ENCODE measurements at places on chromosomes 7 and 10.

- no peak for DNase-seq
Observed at GRCh38 chr7:39184391-39184790, 206.7 kb downstream of the POU6F2 start.

GRCh38 chr7:116630357-116630756, 41.6 kb upstream of the MET start:
- DNase-seq = peak; percentile 54

- DNase-seq = no peak
Observed at GRCh38 chr7:156059369-156059768, 247.1 kb upstream of the SHH start.

GRCh38 chr7:47087866-47088265, 494.0 kb downstream of the TNS3 start:
- DNase-seq = peak; percentile 92

DNA sequence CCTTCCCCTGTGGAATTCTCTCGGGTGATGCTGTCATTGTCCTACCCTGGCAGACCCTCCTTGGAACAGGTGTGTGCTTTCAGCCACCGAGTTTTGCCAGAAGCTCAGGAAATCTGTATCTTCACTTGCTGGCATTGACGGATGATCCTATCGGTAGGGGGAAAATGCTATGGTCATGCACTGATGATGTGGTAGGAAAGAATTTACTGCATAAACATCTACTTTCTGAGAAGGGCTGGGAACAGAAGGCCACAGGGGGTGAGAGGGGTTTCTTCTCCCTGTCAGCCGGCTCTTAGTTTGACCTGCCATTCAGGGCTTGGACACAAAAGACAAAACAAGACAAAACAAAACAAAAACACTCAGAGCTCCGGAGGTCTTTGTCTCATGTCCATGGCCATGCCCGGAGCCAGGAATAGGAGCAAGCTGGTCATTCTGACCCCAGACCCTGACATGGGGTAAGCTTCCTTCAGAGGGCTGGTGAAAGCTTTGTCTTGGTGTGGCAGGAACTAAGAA, 43.6 kb upstream of the CARD11 start:
- no peak for DNase-seq

- no peak for DNase-seq
Observed at GRCh38 chr10:73937333-73938043, 26.6 kb downstream of the PLAU start.

GRCh38 chr10:43943818-43944360, 295.2 kb upstream of the ZNF32 start:
- no peak for DNase-seq

DNA sequence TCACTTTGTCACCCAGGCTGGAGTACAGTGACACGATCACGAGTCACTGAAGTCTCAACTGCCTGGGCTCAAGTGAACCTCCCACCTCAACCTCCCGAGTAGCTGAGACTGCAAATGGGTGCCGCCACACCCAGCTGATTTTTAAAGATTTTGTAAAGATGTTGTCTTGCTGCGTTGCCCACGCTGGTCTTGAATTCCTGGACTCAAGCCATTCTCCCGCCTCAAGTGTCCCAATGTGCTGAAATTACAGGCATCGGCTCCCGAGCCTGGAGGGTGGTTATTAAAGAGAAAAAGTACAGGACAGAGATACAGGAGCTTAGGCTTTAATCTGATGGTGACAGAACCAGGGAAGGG, 55.1 kb downstream of the KCTD7 start:
- no peak for DNase-seq

DNA sequence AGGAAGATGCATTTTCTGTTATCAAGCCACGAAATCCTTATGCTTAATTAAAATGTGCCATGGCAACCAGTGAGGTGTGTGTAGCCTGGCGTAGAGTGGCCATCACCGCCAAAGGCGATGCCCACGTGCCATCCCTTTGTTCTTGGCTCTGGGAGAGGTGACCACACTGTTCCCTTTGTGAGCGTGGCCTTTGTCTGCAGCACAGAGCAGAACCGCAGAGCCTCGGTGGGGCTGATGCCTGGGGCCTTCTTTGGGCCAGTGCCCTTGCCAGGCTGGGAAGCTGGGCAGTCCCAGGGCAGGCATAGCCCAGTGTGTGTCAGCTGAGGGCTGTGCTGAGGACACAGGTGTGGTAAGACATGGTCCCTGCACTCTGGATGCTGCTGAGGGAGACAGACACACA, 48.3 kb downstream of the BUB3 start:
- no peak for DNase-seq

- peak; percentile 96 for DNase-seq
Observed at GRCh38 chr7:114889646-114890285, 32.1 kb upstream of the MDFIC start.

- DNase-seq = no peak
Observed at GRCh38 chr10:32995751-32996150, 37.7 kb upstream of the ITGB1 start.

GRCh38 chr10:129058664-129059155, 408.3 kb upstream of the MGMT start:
- no peak for DNase-seq

DNA sequence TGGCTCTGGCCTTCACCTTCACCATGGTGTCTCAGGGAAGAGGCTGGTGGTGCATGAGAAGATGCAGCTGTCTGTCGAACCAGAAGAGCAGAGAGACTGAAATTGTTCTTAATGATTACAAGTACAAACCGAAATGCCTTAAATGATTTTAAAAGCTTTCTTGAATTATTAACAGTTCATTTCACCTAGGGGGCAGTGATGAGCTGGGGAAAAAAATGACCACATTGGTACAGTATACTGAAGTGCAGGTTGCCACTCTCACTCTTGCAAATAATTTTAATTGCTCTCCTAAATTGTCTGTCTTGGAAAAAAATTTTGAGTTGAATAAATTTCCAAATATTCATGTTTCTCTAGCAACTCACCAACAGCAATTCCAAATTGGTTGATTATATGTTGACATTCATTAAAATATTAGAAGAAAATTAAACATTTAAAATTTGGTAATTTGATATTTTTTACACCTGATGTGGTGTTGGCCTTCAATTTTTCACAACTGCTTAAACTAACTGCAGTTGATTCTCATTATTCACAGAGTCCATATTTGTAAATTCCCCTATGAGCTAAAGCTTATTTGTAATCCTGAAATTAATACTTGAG, 692.6 kb downstream of the ZWINT start:
- peak; percentile 27 for DNase-seq

DNA sequence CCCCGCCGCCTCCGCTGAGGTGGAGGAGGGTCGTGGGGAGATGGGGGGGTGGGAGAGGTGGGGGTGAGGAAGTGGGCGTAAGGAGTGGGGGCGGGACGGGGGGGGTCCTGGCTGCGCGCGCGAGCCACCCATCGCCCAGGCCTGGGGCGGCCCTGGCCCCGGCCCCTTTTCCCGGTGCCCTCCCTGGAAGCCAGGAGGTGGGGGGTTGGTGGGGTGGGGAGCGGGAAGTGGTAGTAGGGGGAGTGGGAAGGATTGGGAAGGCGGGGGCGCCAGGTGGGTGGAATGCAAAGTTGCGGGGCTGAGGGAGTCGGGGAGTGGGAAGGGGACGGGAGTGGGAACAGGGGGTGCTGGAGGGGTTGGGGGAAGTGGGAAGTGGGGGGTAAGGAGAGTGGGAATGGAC, 319 bp upstream of the MMD2 start:
- DNase-seq = no peak

DNA sequence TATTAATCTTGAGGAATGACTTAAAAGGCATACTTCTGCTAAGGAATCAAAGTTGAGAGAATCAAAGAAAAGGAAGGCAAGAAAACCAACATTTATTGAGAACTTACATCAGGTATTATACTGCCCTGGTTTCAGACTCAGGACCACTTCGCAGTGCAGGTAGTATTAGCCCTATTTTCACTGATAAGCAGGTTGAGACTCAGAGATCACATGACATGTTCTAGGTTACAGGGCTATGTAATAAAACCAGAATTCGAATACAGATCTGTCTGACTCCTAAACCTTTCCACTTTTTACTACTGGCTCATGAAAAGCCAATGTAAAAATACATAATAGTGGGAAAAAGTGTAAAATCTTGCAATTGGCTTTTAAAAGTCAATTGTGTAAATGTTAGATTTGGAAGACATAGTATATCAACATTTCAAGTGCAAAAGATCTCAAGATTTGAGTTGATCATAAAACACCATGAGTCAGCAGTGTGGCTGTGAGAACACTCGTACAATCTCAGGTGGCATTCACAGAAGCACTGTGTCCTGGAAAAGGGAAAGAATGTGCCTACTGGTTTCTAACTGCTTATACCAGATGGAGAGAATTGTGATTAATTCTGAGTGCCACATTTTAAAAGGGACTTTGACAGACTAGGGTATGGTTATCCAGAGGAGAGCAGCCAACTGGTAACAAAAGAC, 195.8 kb upstream of the MKLN1 start:
- DNase-seq = peak; percentile 13

DNA sequence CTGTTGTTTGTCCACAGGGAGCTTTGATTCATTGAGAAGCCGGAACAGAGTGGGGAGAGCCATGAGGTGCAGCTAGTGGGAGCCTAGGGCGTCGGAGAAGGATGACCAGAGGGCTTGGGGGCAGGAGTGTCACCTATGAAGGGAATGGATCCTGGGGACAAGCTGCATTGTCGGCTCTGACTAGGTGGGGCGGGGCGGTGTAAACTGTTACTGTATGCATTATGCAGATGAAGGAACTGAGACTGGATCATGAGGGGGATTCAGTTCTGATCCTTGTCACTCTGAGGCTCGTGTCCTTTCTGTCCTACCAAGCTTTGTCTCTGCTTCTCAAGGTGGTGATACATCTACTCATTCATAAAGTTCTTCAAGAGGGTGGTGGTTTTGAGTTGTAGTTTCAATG, 39.9 kb upstream of the MMD2 start:
- no peak for DNase-seq

- peak; percentile 94 for DNase-seq
Observed at GRCh38 chr7:15057272-15057671, 154.7 kb upstream of the DGKB start.

DNA sequence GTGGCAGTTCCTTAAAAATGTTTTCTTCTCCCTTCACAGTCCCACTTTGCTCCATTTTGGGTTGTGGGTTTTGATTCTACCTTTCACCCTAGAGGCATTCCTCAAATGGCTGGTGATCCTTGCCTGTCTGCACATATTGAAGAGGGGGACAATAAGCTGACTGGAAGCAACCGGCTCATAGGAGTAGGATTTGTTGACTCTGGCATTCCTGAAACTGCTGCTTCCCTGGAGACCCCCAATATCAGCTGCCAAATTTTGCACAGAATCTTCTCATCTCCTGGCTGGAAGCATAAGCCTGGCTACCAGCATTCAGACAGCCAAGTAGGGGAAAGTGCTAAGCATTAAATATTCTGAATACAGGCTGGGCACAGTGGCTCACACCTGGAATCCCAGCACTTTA, 53.7 kb downstream of the KIF5B start:
- no peak for DNase-seq

- DNase-seq = no peak
Observed at GRCh38 chr7:78479348-78479747, 680.8 kb downstream of the PHTF2 start.

DNA sequence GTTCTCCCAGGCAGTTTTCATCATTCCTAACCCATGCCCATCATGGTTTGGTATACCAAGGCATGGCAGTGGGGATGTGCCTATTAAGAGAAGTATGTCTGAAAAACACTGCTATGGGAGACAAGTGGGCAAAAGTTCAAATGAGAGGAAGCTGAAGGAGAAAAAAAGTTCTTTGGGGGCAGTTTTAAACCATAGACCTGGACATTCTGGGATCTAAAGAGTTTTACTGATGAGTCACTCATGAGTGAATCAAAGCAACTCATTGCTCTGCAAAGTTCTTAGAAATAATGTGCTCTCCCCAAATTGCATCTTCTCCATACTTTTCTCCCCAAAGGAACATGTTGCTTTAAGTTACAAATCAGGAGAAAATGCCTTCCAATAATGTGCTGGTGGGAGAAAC, 256.9 kb upstream of the MTPN start:
- no peak for DNase-seq

- DNase-seq = peak; percentile 33
Observed at GRCh38 chr7:73683788-73684693, 644 bp downstream of the BUD23 start.

- DNase-seq = no peak
Observed at GRCh38 chr10:78584266-78584665, 484.5 kb upstream of the ZMIZ1 start.

DNA sequence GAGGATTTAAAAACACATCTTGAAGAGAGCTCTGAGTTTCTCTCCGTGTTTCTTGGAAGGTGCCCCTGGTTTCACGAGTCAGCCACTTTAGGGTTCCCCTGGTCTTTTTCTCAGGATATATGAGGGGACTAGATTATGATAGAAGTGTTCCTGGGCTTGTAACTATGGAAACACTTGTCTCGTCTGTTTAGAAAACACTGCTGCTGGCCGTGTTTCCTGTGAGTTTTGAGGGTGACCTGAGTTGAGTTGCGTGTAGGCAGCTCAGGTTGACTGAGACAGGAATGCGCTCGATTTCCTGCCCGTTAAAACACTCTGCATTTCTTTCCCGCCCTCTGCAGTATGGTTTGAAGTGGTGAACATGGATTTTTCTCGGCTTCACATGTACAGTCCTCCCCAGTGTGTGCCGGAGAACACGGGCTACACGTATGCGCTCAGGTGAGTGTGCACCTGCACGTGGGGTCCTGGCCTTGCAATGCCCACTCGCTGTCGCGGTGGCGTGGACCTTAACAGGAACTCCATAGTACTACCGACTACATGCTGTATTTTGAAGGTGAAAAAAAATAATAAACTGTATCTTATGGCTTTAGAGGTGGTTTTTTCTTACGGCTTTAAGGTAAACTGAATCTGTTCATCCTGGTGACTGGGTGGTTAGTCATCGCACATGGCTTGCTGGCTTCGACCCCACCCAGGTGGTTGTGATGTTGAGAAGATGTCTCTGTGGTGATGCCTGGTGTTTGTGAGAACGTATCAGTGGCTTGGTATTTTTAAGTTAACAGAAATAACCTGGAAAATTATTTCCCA, at the start of gene SUN1:
TSS of gene SUN1 (plus strand) at position 310 of the 801 bp plus-strand sequence. CDS start at position 359, 49 bp downstream.
- peak; percentile 96 for DNase-seq

DNA sequence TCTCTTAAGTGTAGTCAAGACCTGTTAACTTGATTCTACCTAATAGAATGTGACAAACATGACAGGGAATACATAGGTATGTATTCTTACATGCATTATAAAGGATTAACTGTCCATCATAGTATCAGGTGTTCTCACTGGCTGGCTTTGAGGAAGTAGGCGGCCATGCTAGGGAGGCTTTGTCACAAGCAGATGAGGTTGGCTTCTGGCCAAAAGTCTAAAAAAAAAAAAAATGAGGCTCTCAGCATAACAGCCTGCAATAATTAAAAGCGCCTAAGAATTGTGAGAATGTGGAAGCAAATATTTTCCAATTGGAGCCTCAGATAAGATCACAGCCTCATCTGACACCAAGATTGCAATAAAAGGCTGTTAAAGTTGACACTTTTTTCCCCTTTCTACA, 1256.8 kb upstream of the SORCS1 start:
- peak; percentile 38 for DNase-seq

Data from kidney tubule cell (primary cell).